ENCODE measurements at places on chromosomes 3 and 15.
A peak's percentile ranks its signal among the peaks of the same experiment; 100 is the strongest.

- DNase-seq, result no peak
These were observed 81.7 kb downstream of the HCN4 start for GRCh38 chr15:73287019-73287418.

DNA sequence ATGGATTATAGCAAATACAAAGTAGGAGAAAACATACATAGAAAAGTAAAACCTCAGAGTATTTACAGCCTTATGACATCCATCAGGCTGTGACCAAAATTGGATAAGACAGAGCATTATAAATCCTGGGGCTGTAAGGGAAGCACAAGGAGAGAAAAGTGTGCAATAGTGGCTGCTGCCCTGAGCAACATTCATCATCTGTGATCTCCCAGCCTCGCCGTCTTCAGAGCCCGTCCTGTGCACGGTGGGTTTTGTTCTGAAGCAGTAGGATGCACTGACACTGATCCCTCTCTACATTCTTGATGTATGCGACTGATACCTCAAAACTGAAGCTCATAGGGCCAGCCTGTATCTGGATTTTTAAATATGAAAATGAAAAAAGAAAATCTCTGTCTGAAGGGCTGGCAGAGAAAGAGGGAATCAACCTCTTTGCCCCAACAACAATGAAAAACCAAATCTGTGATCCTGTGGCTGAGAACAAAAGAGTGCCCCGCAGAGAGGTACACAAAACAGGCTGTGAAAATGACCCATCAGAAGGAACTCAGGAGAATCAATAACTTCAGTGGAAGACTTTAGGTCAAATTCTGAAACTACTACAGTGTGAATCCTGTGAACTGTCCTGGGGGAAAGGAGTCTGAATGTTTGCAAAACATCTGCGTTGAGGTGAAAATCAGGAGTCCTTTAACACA lies 8.2 kb upstream of the RTP4 start:
- no peak for DNase-seq

GRCh38 chr15:25901811-25902605 lies 38.9 kb upstream of the ATP10A start:
- no peak for DNase-seq

- DNase-seq, result no peak
These were observed 27.0 kb upstream of the TSPAN3 start for GRCh38 chr15:77097921-77098320.

- DNase-seq, result no peak
These were observed 13.0 kb upstream of the TJP1 start for GRCh38 chr15:29835301-29835700.

DNA sequence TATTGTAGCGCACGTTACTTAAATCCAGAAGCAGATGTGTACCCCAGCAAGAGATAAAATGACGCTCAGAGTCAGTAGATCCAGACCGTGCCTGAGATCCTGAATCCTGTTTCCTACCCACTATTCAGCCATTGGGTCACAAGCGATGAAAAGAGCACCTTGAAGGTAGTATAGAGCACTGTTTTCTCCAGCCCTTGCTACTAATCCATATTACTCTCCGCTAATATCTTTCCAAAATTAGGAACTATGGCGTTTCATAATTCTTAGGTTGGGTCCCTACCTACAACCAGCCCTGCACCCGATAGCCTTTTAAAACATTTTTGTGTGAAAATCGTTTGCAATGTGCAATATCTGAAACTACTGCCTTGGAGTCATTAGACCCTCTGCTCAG lies 596 bp downstream of the BTD start:
- DNase-seq, result no peak

GRCh38 chr15:27482287-27482686 lies 511.3 kb downstream of the GABRG3 start:
- no peak for DNase-seq

DNA sequence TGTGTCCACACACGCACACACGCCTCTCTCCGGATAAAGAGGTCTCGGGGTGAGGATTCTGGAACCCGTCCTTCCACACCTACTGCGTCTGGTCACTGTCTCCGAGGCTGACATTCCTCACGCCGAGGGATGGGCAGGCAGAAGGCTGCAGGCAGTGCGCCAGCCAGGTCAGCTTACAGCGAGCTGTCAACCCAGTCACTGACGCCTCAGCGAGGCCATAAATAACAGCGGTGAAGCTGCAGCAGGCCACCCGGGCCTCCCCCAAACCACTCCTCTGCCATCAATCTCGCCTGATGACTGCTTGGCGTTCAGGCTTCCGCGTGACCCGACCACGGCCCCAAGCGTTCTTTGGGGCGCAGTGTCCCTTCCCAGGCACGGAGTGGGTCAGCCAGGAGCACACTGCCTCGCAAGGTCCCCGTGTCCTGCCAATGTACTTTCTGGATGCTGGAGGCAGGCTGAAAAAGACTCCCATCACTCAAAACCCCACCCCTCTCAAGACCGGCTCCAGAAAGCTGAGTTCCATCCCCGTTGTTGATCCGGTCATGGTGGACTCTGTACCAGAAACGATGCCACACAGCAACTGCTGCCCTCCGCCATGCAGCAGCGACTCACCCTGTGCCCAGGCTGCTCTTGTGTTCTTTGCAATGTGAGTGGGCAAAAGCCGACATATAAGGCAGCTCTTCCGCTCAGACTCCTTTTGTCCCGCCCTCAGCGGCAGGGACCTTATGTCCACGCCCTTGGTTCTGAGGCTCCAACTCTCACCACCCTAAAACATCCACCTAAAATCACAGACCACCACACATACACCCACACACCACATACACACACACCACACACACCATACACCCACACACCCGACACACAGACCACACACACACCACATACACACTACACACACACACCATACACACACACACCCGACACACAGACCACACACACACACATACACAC lies 27.1 kb downstream of the CPN2 start:
- peak; percentile 43 for DNase-seq

- DNase-seq, result no peak
These were observed 222.1 kb upstream of the POU1F1 start for GRCh38 chr3:87498358-87499080.

- no peak for DNase-seq
These were observed 43.0 kb downstream of the NLGN1 start for GRCh38 chr3:173440514-173440913.

DNA sequence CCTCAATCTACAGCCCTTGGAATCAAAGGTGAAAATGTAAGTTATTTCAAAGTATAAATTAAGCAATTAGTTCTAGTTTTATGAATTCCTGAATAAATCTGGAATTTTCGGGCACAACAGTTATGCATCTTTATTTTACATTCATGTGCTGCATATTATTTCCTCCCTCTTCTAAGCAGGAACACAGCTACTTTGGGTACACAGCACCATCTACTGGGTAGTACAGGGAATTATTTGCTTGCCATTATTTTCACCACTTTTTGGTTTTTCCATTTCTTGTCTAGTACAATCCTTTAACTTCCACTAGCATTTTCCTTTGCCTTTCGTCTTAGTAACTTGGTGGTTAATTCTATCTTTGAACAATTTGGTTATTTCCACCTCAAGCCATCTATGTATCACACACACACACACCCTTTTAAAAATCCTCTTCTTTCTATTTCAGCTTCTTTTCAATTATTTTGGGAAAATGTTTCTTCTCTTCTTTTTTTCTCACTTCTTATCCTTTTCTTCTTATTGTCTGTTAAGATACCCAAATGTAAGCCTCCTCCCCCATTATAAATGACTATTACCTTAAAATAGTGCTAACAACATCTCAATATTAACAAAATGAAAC lies 451.0 kb downstream of the MFSD1 start:
- no peak for DNase-seq

GRCh38 chr3:111480091-111480490 lies 61.9 kb upstream of the CD96 start:
- no peak for DNase-seq

- DNase-seq, result no peak
These were observed 42.9 kb downstream of the GALK2 start for GRCh38 chr15:49212897-49213296.

DNA sequence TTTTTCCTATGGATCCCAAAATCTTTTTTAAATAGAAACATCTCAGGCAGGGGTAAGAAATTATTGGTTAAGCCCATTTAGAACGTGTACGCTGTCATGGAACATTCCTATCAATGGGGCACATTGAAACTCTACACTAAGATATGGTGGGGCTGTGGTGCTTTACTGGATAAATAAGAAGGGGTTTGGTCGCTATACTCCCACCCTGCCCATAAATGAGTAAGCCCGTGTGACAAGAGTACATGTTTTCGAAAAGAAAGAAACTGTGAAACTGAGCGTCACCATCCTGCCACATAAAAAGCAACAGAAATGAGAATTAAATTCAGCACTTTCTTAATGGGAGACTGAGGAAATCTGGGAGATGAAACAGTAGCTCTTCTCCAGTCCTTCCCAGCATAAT lies 929.7 kb upstream of the CFAP20DC start:
- DNase-seq, result no peak

DNA sequence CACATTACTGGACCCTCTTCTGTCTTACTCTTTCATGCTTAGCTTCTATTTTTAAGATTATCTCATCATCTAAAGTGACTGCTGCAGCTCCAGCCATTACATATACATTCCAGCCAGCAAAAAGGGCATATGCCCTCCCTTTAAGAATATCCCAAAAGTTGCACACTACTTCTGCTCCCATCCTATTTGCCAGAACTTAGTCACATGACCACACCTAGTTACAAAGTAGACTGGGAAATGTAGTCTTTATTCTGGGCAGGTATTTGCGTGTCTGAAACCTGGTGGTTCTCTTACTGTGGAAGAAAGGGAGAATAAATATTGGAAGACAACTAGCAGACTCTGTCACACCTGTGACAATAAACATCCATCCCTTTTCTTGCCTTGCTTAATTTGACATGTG lies 341.6 kb upstream of the NR2E3 start:
- no peak for DNase-seq

DNA sequence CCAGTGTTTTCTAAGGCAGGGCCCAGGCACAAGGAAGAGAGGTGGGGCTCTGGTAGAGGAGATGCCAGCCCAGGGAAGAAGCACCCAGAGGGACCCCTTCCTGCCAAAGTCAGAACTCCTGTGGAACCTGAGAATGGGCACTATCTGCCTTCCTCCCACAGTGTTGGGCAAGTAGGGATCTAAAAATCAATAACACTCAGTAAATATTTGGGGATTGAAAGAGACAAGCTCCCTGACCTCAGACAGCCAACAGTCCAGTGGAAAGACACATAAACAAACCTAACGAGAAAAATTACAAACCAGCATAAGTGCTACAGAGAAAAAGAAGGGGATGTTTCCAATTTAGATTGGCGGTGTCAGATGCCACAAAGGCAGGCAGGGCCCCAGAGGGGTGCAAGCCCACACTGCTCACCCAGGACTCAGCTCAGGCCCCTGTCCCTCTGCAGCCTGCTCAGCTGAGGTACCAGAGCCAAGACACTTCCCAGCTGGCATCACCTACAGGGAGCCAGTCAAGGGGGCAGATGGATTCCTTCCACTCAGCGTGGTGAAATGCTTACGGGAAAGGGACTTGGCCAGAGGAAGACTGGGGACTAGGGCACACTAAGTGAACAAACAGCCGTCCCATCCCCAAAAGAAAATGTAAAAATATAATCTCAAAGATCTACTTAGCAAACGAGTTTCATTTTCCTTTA lies 15.9 kb downstream of the ADCY5 start:
- no peak for DNase-seq

DNA sequence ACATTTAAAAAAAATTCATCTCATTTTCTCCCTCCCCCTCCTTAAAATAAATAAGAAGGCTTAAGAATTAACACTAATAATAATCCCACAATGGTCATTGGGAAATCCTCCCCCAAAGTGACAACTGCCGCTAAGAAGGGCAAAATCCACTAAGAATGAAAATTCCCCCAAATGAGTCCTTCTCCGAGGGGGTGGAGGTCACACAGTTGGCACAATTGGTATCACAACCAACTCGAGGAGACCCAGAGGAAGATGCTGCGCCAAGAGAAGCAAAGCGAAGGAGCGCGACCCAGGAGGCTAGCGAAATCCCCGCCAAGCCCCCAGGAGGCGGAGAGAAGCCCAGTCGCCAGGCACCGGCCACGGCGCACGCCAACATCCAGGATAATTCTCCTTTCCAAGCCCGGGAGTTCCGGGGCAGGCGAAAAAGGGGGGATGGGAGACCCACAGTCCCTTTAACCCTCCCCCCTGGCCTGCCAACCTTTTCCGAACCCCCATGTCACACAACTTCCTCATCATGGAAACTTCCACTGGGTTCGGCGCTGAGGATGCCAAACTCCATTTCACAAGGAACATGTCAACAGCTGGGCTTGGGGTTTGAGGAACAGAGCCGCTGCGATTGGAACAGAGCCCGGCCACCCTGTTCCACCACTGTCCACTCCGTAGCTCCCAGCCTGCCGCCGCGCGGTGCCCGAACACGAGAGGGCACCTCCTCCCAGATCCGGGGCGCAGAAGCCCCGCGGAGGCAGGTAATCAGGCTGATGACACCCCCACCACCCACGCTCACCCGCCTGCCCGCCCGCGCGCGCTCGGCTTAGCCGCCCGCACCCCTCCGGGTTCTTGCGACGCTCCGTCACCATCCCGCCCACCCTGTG lies 668 bp downstream of the THRB start:
- DNase-seq, result no peak

- no peak for DNase-seq
These were observed 50.6 kb upstream of the MLF1 start for GRCh38 chr3:158520433-158520832.

GRCh38 chr3:176906046-176906905 lies 291.0 kb downstream of the TBL1XR1 start:
- no peak for DNase-seq

DNA sequence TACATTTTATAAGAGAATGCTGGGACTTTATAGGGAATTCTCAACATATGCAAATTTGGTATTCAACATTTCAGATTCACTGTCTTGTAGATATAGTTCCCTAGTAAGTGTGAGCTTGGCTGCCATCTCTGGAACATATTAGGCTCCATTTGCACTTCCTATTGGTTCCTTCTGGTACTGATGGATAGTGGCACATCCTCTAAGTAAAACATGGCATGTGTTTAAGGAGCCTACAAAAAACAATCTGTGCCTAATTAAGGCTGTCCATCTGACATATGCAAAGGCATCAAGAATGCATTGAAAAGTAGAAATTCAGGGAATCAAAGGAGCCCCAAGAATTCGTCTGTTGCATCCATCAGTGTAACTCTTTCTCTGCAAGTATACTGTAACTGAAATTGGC lies 344.1 kb downstream of the UNC13C start:
- DNase-seq, result no peak

DNA sequence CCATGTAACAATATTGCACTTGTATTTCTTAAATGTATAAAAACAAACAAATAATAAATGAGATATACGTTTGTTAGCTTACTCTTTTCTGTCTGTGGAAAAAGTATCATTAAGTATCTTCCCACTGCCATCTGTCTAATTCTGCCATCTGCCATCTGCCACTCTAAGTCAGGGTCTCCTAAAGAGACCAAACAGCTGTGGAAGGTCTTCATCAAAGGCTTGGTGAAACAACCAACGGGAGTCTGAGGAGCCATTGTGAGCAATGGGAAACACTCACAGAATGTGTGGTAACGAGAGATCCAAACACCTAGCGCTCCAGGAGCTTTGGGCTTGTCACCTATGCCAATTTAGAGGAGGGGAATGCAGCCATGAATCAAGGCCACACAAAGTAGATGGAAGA lies 28.7 kb upstream of the PFN2 start:
- DNase-seq, result no peak

Data from naive thymus-derived CD8-positive, alpha-beta T cell (primary cell).